LHCN-M2 (cell line): ENCODE measurements at places on chromosomes 4 and X.

DNA sequence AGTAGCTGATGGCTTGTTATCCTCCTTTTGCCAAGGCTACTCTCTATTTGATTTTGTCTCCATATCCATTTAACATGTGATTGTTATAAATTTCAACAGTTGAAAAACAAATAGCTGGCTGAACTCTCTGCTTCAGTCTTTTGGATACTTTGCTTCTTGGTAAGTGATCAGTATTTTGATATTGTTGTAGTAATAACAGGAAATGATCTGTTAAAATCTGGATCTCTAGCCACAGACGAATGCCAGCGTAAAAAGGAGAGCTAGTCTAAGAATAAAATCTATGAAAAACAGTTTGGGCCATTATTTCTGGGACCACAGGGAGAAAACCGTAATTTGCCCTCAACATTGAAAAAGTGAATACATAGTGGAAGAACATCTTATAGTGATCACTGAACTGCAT lies 113.8 kb downstream of the ANAPC10 start:
- DNase-seq, result no peak

- peak; percentile 12 for DNase-seq
Observed at GRCh38 chrX:14398725-14399124, 130.6 kb upstream of the GLRA2 start.

GRCh38 chr4:147479786-147480185 lies 1.1 kb upstream of the EDNRA start:
- DNase-seq, result peak; percentile 87

GRCh38 chr4:182968917-182969650 lies 51.9 kb upstream of the DCTD start:
- DNase-seq, result no peak

GRCh38 chrX:133698298-133698697 lies 283.0 kb upstream of the GPC4 start:
- DNase-seq, result peak; percentile 12

DNA sequence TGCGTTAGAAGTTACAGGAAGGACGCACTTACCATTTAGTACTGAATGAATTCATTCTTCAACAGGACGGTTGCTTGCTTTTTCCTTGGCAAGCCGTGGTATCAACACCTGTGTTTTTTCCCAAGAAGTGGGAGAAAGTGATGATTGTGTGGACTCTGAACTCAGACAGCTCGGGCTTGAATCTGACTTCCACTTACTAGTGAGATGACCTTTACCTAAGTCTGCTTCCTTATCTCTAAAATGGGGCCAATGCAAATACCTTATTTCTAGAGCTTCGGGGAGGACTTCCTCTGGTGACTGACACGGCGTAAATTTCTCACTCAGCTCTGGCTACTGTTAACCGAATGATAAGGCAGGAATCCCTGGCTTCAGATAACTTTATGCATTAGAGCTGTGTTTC lies 146.8 kb upstream of the RBPJ start:
- DNase-seq, result no peak

- DNase-seq, result peak; percentile 39
Observed at GRCh38 chr4:28469387-28469786, 1608.7 kb downstream of the STIM2 start.

DNA sequence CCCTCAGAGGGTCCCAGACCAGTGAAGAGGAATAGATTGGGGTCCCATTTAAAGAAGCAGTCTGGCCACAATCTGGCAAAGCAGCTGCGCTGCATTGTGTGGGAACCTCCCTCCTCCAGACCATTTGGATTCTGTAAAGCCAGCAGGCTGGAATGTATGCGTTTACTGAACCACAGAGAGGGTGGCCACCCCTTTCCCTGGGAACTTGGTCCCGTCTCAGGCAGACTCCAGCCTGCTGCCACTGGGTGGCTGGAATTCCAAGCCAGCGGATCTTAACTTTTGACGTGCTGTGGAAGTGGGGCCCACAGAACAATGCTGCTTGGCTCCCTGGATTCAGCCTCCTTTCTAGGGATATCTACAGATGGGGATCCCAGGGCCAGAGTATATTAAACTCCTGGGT lies 307.2 kb downstream of the DACH2 start:
- DNase-seq, result no peak

- no peak for DNase-seq
Observed at GRCh38 chr4:71558248-71558647, 219.4 kb downstream of the SLC4A4 start.
